ENCODE measurements at places on chromosomes 7 and 10.

- DNase-seq: no peak
These were observed 453.8 kb upstream of the ANKRD30A start for GRCh38 chr10:36671607-36672006.

- DNase-seq: peak; percentile 53
These were observed 21.6 kb upstream of the TSPAN33 start for GRCh38 chr7:129122751-129123509.

- no peak for DNase-seq
These were observed 8.0 kb upstream of the IL6 start for GRCh38 chr7:22718911-22719420.

DNA sequence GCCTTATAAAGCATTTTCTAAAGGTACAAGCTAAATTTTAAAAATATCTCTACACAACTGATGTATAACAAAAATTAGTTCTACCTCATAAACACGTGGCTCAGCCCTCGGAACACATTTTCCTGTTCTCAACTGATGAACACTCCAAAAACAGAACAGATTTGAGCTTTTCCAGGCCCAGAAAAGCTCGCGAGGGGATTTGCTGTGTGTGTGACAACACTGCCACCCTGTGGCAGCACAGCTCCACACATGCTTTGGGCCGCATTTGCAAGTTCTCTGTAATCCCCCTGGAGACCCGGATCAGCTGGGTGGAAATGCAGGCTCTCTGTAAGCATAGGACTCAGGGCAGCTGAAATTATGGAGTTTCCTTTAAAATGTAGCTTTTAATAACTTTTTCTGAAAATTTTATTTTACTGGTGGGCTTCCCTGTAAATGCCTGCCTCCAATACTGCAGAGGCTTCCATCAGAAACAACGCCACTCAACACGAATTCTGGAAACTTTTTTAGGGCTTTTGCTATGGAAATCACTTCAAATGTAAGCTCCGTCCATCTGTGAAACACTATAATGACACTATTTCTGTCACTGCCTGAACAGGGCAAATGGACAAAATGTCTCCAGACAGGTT is 155.5 kb downstream of the COBL start:
- DNase-seq: peak; percentile 66

- no peak for DNase-seq
These were observed 12.8 kb downstream of the CPA1 start for GRCh38 chr7:130393101-130393561.

DNA sequence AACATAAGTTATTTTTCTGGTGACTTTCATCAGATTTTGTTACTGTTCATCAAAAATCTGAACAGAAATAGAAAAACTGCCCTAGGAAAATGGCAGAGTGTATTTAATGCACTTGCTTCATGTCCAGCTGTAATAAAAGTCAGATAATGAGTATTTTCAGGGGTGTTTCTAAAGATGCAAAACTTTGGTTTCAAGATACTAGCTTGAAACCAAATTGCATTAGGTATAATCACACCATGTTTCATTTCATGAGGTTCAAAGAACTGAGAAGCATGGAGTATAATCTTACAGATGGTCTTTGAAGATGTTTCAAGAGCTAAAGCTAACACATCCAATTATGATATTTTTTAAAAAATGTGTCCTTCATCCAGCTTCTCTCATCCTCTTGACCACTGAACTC is 128.9 kb downstream of the NRCAM start:
- DNase-seq: no peak

- no peak for DNase-seq
These were observed 197.5 kb upstream of the PRSS58 start for GRCh38 chr7:142455392-142455791.

DNA sequence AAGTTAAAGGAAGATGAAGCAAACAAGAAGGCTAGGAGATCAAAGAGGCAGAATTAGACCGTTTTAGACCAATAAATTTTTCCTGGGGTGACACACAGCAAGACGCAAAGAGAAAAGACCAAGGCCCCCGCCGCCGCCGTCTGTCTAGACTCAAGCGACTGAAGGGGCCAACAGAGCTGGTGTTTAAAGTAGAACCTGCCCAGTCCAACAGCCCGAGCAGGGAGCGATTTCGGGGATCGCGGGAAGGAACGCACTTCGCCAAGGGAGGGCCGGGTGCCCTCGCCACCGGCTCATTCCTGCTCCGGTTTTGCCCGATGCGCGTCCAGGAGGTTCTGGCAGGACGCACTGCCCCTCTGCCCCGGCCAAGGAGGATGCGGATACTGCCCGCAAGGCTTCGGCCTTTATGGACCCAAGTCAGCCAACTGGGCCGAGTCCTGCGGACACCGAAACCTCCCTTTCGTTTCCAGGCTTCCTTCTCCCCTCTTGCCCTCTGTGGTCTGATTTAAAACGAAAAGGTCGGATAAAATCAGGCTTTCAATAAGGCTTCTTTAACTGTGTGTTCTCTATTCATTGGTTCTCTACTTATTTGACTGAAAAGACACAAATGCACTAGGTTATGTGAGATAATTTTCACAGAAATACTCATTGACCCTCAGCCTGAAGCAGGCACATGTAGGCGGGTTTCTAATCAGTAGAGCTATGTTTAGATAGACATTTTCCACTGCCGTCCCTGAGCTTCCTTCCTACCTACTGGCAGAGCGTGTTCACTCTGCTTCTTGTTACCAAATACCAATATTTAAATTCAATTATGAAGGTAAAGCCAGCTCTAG is 2.2 kb upstream of the HOXA7 start:
- no peak for DNase-seq
